CD8-positive, alpha-beta memory T cell (primary cell): ENCODE measurements at places on chromosomes 4 and X.

DNA sequence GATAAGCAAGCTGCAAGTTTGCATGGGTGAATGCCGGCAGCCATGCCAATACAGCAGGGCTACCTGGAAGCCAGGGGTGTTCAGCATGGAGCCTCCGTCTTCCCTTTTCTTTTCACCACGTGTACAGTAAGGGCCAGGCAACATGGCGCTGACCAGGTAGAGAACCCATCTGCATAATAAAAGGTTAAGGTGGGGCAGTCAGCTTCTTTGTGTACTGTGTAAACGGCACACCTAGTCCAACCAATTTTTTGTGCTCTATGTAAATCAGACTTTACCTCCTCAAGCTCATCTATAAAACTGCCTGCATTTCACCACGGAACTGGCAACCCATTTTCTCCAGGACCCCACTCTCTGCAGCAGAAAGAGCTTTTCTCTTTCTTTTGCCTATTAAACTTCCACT, 286.8 kb upstream of the VCX3A start:
- no peak for DNase-seq

- DNase-seq = no peak
These were observed 1053.0 kb upstream of the IGFBP7 start for GRCh38 chr4:58163156-58163555.

DNA sequence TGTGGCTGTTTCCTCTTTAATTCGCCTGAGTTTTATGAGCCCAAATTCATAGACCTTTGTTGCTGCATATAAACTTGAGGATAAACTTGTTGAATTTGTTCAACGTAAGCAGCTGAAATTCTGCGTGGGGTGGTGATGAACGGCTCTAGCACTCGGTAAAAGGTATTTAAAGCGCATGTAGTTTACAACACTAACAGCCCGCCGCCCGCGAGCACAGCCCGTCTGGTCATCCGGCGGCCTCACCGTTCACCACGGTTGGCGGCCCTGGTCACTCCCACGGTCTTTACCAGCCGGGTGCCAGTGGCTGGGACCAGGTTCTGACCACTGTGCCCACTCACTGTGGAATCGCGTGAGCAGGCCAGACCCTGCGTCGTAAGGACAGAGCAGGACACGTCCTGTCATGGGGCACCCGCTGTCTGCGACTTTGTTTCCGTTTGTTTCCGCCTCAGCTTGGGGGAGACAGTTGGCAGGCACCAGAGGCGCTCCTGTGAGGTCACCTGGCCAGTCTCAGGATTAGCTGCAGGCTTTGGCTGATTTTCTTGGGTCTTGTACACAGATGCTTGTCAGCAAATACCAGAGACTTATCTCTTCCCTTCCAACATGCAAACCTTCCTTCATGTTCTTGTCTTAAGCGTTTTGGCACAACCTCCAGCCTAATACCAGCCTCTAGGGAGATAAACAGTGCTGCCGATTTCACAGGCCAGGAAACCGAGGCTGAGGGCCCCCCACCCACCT, 36.8 kb upstream of the SPON2 start:
- no peak for DNase-seq

DNA sequence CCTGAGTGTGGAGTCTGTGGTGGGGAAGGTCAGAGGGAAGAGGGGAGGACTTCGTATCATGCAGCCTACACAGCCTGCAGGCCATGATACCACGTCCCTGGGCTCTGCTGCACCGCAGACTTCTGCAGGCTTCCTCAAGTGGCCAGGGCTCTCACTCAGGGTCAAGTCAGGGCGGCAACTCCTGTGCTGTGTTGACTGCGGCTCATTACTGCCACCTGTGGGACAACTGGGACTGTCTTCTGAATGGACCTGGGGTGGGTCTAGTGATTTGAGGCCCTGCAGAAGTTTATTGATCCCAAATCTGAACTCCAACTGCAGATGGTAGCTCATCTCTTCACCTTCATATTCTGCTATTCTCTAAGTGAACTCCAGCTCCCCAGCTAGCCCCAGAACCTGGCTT, 167.1 kb downstream of the NSUN7 start:
- no peak for DNase-seq

- no peak for DNase-seq
These were observed 1548.7 kb downstream of the PCDH7 start for GRCh38 chr4:32268863-32269262.

GRCh38 chrX:100745806-100746537, 14.1 kb upstream of the SYTL4 start:
- no peak for DNase-seq

DNA sequence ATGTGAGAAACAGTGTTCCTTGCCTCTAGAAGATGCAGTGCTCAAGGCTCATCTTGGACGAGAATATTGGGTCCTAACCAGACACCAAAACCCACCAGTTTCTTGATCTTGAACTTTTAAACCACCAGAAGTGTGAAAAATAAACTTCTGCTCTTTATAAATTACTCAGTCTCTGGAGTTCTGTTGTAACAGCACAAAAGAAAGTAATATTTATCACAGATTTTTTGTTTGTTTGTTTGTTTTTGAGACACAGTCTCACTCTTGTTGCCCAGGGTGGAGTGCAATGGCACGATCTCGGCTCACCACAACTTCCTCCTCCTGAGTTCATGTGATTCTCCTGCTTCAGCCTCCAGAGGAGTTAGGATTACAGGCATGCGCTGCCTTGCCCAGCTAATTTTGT, 371.1 kb upstream of the NDST4 start:
- DNase-seq = no peak

- DNase-seq = no peak
These were observed 42.1 kb downstream of the AFF1 start for GRCh38 chr4:86976801-86977485.

- DNase-seq = no peak
These were observed 114.3 kb downstream of the GABRB1 start for GRCh38 chr4:47145630-47146029.

- DNase-seq = no peak
These were observed 65.0 kb downstream of the PHEX start for GRCh38 chrX:22097012-22097694.

GRCh38 chr4:183846951-183847350, 58.2 kb upstream of the STOX2 start:
- no peak for DNase-seq

GRCh38 chrX:123153846-123154335, 30.2 kb upstream of the GRIA3 start:
- DNase-seq = no peak

DNA sequence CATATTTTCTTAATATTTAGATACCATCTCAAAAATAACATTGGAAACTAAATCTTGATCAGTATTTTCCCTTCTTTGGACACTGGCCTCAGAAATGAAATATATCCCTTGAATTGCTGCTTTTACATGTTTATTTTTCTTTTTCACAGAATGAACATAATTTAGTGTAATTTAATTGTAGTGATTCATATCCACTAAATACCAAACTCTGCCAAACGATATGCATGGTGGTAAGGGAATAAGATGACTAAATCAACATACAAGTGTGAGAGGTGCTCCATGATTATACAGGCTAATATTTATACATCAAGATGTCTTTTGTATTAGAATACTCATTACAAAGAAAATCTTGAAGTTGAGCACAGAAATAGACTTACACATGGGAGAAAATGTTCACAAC, 216.8 kb upstream of the PACRGL start:
- DNase-seq = no peak

DNA sequence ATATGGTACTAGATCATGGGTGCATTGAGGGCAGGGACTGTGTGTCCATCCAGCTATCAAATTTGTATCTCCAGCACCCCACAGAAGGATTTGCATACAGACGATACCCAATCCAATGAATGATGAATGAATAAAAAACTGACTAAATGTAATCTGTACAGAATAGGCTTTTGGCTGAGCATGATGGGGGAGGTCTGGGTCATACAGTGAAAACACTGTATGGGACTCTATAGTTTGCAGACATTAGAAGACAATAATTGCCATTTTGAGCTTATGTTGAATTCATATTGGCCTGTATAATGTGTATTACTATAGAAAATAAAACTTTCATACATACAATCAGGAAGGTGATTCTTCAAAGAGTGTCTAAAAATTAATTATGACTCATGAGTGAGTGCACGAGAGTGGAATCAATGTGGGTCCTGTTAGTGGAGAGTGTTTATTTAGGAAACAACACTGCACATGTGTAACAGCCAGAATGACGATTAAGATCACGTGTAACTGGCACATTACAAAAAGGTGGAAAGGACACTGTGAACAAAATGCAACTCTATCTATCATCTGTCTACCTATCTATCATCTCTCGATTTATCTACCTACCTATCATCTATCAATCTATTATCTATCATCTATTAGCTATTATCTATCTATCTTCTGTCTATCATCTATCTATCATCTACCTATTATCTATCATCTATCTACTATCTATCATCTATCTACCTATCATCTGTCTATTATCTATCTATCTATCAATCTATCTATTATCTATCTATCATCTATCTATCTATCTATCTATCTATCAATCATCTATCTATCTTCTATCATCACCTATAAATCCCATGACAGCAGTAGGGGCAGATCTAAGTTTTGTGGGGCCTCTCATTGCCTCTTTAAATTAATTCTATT, 201.3 kb downstream of the PTTG2 start:
- DNase-seq = no peak

DNA sequence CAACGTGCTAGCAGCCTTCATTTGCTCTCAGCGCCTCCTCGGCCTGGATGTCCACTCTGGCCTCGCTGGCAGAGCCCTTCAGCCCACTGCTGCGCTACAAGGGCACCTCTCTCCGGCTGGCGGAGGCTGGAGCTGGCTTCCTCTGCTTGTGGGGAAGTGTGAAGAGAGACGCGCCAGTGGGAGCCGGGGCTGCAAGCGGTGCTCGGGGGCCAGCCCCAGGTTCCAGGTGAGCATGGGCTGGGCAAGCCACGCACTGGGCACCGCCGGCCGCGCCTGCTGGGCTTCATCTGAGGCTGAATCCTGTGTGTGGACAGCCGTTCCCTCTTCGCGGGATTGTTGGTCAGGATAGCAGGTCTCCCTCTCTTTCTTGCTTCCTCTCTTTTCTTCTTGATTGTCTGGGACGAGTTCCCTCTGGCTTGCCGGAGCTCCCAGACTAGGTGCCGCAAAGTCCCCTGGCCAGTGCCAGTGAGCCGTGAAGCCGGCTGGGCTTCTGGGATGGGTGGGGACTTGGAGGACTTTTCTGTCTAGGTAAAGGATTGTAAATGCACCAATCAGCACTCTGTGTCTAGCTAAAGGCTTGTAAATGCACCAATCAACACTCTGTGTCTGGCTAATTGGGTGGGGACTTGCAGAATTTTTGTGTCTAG, 165.0 kb downstream of the HEPH start:
- DNase-seq = no peak

GRCh38 chr4:158163941-158164767, 8.7 kb downstream of the GASK1B start:
- no peak for DNase-seq

- no peak for DNase-seq
These were observed 393.1 kb upstream of the ZFP42 start for GRCh38 chr4:187602339-187603092.

GRCh38 chr4:12861422-12861821, 622.7 kb downstream of the RAB28 start:
- DNase-seq = no peak

DNA sequence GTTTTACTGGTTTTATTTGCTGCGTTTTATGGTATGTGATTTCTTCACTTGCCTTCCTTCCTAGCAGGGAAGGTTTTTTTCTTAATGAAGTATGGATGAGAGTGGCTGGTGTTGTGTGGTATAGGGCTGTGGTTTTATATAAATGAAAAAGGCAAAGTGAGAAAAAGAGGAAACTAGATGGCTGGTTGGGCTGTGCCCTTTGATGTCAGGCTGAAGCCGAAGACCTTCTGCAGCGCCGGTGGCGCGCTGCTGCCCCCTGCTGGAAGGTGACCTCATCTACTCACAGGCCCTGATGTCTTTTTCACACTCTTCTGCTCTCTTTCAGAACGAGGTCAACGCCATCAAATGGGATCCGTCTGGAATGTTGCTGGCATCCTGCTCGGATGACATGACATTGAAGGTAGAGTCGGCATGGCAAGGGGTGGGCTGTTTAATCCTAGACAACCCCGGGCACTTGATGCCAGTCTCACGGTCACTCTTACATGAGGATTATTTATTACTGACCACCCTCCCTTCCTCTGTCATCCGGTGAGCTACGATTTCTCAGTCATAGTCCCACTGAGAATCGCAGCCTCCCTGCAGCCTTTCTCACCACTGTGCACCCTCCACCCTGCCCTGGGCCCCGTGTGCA, 56.6 kb downstream of the GPR143 start:
- peak; percentile 71 for DNase-seq

GRCh38 chr4:37767546-37767945, 58.9 kb upstream of the PGM2 start:
- no peak for DNase-seq

DNA sequence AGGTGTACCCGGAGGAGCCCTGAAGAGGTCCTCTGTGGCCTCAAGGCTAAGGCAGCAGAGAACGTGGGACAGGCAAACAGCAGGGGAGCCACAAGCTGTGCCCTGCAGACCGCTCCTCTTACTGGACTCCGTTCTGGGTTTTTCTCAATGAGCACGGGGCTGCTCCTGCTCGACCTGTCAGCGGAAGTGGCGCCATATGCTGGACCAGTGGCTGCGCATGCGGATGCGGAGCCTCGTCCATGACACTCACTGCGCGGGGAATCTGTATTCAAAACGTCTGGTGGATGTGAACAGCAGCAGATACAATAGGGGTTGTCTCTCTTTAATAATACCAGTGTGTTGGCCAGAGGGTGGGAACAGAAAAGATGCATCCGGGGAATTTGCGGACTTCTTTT, 29.5 kb downstream of the REELD1 start:
- no peak for DNase-seq

- DNase-seq = no peak
These were observed 79.9 kb downstream of the MAOA start for GRCh38 chrX:43735957-43736356.

GRCh38 chr4:5924461-5925125, 31.7 kb upstream of the CRMP1 start:
- no peak for DNase-seq

- no peak for DNase-seq
These were observed 270.3 kb downstream of the BMPR1B start for GRCh38 chr4:95027905-95028618.

DNA sequence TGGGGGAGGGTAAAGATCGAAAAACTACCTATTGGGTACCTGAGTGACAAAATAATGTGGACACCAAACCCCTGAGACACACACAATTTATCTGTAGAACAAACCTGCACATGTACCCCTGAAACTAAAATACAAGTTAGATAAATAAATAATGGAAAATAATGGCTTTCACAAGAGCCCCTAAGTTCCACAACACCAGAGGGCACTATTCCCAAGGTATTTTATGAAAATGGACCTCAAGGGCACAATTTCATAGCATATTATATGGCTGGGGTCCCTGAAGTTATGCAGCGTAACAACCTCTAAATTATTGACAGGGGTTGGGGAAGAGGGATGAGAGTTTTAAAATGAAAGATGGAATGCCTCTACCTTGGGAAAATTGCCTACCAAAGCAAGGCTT, 81.3 kb upstream of the TMEM33 start:
- DNase-seq = no peak
